ENCODE measurements at places on chromosomes 4 and X.

DNA sequence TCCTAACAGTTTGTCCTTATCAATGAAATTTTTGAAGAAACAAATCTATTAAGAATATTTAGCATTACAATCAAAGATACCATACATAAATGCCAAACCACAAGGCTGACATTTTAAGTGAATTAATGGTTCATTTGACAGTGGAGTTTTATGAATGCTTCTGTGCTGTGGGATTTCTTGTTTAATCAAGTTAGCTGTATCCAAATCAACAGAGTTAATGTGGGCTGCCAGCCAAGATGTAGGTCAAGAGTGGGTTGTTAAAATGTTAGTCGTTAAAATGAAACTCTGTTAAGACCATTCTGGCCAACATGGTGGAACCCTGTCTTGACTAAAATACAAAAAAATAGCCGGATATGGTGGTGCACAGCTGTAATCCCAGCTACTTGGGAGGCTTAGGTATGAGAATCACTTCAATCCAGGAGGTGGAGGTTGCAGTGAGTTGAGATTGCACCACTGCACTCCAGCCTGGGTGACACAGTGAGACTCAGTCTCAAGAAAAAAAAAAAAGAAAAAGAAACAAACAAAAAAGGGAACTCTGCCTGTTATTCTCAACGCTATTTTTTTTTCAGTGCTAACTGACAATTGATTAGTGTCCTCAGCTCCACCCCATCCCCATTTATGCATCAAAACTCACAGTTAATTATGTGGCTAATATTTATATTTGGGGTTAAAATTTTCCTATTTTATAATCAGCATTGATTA, 20.2 kb downstream of the GPAT3 start:
- DNase-seq = no peak

DNA sequence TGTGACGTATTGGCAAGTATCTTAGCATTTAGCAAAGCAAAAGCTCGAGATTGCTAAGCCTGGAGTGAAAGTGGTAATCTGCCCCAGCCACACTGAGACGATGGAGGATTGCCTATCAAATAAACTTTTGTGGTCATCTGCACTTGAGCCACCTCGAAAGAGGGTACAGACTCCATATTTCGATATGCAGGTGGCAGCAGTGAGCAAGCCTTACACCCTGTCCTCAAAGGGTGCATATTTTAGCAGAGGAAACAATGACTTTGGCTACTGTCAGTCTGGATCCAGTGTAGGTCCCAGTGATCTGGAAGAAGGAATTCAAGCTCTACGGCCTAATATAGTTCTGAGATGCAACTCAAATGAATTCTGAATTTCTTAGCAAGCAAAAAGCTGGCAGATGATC, 153.9 kb downstream of the ATG4A start:
- no peak for DNase-seq

- no peak for DNase-seq
These were observed 48.4 kb upstream of the CLNK start for GRCh38 chr4:10732914-10733415.

GRCh38 chr4:69823481-69824186, 36.3 kb downstream of the SULT1E1 start:
- DNase-seq = no peak

DNA sequence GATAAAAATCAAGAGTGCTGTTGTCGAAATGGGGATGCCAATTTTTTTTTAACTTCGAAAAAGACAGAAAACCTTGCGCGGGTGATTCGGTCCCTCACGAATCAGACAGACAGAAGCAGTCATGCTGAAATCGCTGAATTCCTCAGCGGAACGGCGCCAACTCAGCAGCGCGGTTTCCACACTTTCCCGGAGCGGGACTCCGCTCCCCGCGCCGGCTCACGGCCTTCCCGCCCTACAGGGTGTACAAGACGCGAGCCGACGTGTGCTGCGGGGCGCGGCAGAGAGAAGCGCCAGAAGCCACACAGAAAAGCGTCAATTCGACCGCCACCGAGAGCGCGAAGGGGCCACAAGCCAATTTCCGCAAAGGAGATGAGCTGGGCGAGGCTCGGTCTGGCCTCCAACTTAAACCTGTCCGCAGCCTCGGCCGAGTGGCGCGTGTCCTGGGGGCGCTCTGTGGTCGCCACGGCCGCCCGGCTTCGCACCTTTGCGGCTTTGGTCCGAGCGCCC, 1.3 kb downstream of the NEXMIF start:
- DNase-seq = no peak

GRCh38 chrX:99371976-99372595, 1038.0 kb downstream of the PCDH19 start:
- DNase-seq = no peak

- no peak for DNase-seq
These were observed 33.1 kb upstream of the SLC7A11 start for GRCh38 chr4:138275216-138275615.

GRCh38 chrX:30589146-30589888, 11.8 kb upstream of the TASL start:
- DNase-seq = no peak

- DNase-seq = no peak
These were observed 349.5 kb upstream of the HAND2 start for GRCh38 chr4:173879509-173879908.

DNA sequence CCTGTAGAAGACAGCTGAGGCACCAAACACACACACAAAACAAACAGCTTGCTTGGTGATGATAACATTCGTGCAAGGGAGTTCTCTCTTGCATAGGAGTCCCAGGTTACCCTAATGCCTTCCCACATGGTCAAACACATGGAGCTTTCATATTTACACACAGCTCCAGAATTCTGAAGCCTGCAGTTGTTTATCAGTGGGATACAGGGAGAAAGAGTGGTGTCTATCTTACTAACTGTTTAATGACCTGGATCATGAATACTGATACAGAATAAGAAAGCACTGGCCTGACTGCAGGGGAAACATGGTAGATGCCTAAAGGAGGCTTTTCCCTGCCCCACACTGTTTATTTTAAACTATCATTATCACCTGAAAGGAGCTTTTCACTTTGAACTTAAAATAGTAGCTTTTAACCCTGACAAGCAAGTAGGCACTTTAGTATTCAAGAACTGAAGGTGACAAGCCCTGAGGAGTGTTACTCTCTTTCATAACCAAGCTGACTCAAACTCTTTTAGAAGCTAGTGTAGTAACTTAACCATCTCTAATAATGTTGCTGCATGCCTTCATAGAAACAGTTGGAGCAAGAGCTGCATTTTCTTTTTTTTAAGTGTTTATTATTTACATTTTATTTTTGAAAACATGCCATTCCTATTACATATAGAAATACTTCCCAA, 15.6 kb downstream of the TET2 start:
- no peak for DNase-seq

DNA sequence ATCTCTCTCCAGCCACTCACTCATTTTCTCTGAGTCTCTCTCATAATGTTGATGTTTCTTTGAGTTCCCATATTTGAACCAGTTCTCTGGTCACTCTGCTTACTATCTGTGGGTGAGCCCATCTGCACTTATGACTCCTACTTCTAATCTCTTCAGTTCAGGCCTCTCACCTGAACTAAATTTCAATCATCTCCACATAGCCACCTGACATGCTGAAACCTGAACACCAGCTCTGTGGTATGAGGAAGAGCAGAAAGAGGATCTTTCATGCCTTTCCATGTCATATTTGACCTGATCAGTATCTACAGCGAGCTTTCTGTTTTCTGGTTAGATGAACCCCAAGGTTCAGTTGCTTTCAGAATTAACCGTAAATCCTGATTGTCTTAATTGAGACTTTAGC, 122.2 kb upstream of the ESX1 start:
- no peak for DNase-seq

DNA sequence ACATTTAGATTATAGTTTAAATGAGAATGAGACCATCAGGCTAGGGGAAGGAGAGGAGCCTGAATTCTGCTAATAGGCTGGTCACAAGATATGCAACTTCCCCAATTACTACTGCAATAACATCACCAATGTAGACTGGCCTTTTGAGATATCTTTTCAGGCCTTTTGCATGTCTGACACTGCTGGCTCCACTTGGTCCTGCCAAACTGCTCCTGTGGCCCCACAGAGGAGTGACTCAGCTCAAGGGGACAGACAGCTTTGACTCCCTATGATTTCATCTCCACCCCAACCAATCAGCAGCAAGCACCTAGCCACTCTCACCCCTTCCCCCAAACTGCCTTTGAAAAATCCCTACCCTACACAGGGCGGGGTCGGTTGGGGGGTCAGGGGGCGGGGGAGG, 22.8 kb downstream of the GPRIN3 start:
- DNase-seq = no peak

DNA sequence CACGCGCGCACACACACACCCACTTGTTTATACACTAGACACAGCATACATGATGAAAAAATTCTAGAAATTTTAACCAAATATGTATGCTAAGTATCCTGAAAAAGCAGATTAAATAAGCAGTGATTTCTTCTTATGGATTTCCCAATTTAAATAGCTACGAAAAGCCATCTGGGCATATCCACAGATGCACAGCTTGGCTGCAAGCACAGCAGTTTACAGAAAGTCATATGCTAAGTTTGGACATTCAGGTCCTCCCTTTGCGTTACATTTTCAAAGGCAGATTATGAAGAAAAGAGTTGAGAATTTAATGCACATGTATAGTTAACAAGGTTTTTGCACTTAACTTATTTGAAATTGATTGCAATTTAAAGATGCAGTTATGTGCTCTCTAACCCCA, 542.2 kb upstream of the EPHA5 start:
- no peak for DNase-seq

GRCh38 chr4:110046588-110047049, 133.9 kb downstream of the EGF start:
- no peak for DNase-seq

- no peak for DNase-seq
These were observed 11.9 kb downstream of the SMIM31 start for GRCh38 chr4:164765833-164766232.

GRCh38 chr4:2686379-2687265, 69.5 kb downstream of the TNIP2 start:
- no peak for DNase-seq

DNA sequence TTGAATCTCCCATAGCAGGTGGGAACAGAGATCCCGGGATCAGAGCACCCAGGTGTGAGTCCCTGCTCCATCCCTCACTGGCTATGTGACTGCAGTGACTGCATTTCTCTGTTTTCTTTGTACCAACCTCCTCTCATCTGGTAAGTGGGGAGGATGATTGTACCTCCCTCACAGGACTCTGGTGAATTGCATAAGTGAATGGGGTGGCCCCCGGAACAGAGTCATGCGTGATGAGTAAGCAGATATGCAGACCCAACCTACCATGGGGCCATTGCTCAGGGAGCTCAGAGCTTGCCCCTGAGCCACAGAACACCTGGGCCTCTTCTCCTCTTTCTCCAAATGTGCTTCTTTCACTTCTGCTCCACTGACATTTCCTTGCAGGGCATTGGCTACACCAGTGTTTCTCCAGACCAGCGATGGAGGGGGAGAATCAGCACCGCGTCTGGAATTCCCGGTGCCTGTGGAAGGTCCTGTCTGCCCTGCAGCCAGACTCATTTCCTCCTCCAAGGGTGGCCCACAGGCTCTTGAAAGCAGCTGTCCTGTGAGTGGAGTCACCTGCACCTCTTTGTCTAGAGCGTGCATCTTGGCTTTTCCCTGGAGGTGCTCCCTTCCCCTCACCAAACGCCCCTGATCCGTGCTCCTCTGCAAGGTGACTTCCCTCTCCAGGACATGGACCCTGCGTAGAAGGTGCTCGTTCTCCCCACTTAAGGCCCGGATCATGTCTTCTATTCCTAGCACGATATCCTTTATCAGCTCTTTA, 30.0 kb downstream of the C4orf50 start:
- DNase-seq = no peak

- DNase-seq = no peak
These were observed 145.3 kb downstream of the DTHD1 start for GRCh38 chr4:36426741-36427140.

DNA sequence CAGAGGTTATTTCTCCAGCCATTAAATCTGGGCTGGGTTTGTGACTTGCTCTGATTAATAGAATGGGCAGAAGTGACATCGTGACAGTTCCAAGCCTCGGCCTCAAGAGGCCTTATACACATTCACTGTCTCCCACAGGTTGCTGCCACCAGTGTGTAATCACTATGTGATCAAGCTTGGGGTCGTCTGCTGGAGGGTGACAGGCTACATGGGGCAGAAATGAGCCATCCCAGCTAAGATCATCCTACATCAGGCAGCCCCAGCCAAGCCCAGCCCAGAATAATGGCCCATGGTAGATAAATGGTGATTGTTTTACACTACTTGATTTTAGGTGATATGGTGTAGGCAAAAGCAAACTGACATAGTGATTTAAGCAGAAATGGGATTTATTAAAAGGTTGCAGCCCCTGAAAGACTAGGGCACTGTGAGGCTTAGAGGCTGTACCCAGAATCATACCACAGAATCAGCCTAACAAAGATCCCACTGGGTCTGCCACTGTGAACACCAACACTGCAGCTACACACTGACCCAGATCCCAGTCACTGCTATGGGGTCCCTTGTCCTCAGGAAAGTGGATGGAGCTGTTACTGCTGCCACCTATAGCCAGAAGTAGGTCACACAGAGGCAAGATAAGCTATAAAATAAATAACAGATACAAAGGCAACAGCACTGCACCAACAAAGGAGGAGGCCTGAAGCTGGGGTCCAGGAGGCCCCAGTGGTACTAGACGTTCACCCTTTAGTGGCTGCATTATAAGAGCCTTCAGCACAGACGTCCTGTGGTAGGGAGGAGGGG, 159.6 kb upstream of the RBPJ start:
- no peak for DNase-seq

DNA sequence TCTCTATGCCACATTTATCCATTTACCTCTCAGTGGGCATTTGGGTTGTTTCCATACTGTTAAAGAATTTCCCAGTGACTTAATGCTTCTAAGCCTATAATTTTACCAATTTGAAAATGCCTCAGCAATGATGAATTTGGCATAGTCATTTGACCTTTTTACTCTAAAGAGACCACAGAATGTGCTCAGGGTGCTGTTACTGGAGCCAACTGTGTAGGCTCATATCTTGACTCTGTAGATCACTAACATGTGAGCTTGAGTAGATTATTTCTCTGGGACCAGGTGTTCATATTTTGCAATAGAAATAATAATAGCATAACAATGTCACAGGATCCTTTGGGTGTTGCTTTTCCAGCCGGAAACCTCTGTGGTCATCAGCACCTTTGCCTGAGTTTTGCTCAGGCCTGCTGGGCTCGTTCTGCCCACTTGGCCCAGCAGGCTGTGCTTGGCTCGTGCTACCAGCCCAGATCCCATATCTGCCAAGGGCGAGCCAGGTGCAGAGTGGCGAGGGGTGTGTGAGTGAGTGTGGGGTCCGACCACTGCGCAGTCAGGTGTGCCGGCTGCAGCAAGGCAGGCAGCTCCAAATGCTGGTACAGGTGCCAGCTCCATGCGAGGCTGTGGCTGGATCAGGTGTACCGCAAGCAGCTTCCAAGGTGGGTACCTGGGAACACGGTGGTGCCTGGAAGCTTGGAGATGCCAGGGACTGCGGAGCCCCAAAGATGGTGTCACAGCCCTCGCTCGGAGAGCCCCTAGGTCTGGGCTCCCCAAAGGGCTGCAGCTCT, 70.6 kb upstream of the ANK2 start:
- no peak for DNase-seq
